ENCODE measurements at places on chromosomes 5 and 9.

DNA sequence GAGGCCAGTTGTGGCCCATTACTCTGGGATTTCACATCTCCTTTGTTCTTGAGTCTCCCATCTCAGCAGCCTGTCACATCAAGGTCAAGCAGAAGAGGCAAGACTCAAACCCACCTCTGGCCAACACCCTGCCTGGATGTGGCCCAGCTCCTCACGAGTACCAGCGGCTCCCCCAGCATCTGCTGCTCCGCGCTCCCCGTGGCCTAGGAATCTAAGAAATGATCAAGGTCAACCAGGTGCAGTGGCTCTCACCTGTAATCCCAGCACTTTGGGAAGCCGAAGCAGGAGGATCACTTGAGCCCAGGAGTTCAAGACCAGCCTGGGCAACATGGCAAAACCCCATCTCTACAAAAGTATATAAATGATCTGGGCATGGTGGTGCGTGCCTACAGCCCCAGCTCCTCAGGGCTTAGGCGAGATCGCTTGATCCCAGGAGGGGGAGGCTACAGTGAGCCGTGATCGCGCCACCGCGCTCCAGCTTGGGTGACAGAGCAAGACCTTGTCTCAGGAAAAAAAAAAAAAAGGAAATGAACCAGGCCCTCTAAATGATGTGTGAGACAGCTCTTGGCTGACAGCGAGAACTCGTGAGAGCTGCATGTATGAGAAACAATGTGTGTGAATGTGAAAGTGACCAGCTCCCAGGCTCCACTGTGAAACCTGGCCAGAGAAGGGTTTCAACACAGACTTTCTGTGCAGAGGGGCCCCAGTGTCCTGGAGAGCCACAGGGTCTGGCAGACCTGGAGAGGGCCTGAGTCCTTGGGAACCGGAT is 61.6 kb upstream of the ANGPTL2 start:
- DNase-seq = no peak

- DNase-seq = no peak
These were observed 76.6 kb downstream of the ARRDC3 start for GRCh38 chr5:91306497-91306896.

GRCh38 chr5:134579284-134579771 is 53.3 kb downstream of the SAR1B start:
- DNase-seq = no peak

GRCh38 chr5:77329664-77330430 is 119.4 kb downstream of the PDE8B start:
- no peak for DNase-seq
